ENCODE measurements at places on chromosomes 6 and 20.

GRCh38 chr20:58160451-58161061, 67.9 kb downstream of the ANKRD60 start:
- DNase-seq, result no peak

DNA sequence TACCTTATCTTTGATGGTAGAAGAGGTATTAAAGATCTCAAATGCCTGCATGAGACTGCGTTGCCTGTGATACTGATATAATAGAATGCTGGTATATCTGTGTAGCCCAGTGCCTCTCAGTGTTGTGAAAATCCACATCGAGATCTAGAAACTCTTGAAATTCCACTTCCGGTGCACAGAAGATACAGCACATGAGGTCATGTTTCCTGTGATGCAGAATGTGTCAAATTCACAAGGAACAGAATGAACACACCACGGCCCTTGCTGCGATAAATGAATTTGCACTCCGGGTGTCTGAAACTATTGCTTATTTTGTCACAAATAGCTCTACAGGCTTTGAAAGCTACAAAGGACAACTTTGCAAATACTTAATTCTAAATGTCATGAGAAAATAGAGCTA, 687.9 kb upstream of the AGPAT4 start:
- no peak for DNase-seq

GRCh38 chr20:9087531-9088217, 18.8 kb downstream of the PLCB4 start:
- DNase-seq, result no peak

DNA sequence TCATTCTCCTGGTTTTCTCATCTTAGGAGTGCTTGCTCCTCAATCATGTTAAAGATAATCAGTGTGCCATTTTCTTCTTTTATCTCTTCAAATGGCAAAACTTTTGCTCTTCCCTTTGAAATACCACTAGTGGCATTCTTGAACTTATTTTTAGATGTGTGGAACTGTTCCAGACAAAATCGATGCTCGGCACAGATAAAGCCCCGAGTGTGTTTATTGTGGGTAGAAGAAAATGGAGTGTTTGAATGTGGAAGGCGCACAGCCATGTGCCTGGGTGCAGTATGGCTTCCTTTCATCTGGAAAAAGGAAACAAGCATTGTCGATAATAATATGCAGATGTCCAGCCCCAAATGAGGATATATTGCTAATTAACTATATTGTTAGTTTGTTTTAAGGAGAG, 42.4 kb downstream of the ISM1 start:
- DNase-seq, result no peak

DNA sequence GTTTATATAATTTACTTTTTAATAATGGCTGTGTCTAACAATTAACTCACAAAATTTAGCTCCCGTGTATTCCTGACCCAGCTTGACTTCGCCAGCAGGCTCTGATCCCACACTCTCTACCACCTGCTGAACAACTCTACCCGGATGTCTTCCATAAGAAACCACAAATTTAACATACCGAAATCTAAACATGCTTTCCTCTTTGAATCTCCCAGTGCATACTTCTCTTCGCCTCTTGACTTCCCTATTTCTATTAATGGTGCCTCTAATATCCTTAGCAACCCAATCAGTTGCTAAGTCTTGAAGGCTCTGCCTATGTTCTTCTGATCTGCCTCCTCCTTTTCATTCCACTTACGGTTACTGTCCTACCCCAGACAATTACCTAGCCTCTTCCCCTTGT, 4.6 kb upstream of the MYB start:
- DNase-seq, result no peak

GRCh38 chr6:39053854-39054576, 5.4 kb downstream of the GLP1R start:
- DNase-seq, result no peak

DNA sequence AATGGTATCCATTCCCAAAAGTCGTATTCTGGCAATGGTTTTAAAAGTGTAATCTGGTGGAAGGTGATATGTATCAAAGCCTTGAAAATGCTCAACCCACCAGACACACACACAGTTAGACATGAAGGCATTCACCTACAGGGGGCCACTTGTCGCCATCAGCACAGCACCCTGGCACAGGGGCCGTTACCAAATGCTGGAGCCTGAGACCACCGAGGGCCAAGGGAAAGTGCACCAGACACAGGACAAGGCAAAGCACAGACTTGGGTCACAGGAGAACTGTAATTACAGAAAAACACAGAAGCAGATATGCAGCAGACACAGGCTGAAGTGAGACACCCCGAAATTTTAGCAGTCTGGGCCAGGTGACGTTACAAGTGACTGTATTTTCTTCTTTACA, 9.3 kb downstream of the TAF4 start:
- DNase-seq, result no peak

GRCh38 chr6:159116343-159116742, 52.9 kb upstream of the FNDC1 start:
- DNase-seq, result peak; percentile 9

- no peak for DNase-seq
Observed at GRCh38 chr6:78089531-78089930, 436.7 kb downstream of the MEI4 start.

GRCh38 chr20:61436667-61437279, 184.7 kb downstream of the CDH4 start:
- peak; percentile 59 for DNase-seq

GRCh38 chr20:61750093-61750492, 315.6 kb downstream of the TAF4 start:
- no peak for DNase-seq

DNA sequence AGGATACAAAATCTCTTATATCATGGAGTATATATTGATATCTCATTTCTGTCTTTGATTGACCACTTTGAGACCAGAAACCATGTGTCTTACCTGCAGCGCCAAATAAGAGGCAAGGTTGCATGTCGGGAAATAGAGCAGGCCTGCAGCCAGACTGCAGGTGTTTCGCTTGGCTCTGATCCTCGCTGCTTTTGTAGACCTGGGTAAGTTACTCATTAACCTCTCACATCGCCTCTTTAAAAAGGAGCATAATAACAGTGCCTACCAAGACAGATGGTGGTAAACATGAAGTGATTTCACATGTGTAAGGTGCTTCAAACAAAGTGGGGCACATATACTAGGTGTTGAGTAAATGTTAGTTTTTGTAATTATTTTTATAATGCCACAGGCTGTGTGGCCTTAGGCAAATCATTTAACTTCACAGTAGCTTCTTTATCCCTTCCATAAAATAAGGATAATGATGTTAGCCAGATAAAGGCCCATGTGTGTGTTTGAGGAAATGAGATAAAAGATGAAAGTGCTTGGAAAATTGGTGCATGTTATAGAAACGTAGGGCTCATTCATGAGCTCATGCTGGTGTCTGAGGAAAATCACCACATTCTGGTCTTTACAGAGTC, 248.8 kb upstream of the MAP3K7 start:
- no peak for DNase-seq
